Stimulated activated CD4-positive, alpha-beta T cell treated with anti-CD3 and anti-CD28 coated beads, Interleukin-1b, Interleukin-23, amount 100 ng/mL, for 1 hour (primary cell): ENCODE measurements at places on chromosomes 7 and 10.

GRCh38 chr7:155422599-155423336 is 35.2 kb upstream of the EN2 start:
- no peak for DNase-seq

GRCh38 chr10:10205906-10206305 is 811.8 kb upstream of the CELF2 start:
- no peak for DNase-seq

DNA sequence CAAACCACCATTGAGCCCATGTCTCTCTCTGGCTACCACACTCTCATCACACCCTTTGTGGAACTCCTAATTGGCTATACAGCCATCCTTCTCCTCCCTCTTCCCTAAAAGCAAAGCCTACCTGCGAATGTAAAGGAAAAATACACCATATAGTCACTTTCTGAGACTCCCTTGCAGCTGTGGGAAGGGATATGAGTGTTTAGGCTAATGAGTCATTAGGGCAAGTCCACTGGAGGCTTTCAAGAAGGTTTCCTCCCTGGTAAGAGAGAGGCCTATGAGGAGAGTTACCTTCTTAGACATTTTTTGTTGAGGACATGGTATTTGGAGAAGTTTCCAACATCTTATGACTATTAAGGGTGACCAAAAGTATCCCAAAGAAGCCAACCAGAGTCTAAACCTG is 4.1 kb upstream of the TMEM243 start:
- no peak for DNase-seq

GRCh38 chr10:132946-133898 is 2.0 kb upstream of the ZMYND11 start:
- no peak for DNase-seq

DNA sequence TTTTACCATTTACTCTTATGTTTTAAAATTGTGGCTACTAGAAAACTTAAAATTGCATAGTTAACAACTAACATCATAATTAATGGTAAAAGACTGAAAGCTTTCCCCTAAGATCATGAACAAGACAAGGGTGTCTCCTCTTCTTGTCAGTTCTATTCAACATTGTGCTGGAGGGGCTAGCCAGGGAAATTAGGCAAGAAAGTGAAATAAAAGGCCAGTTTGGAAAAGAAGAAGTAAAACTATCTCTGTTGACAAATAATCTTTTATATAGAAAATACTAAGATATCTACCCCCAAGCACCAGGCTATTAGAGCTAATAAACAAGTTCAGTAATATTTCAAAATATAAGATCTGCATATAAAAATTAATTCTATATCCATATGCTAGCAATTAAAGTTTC is 46.9 kb upstream of the MXI1 start:
- DNase-seq, result no peak

DNA sequence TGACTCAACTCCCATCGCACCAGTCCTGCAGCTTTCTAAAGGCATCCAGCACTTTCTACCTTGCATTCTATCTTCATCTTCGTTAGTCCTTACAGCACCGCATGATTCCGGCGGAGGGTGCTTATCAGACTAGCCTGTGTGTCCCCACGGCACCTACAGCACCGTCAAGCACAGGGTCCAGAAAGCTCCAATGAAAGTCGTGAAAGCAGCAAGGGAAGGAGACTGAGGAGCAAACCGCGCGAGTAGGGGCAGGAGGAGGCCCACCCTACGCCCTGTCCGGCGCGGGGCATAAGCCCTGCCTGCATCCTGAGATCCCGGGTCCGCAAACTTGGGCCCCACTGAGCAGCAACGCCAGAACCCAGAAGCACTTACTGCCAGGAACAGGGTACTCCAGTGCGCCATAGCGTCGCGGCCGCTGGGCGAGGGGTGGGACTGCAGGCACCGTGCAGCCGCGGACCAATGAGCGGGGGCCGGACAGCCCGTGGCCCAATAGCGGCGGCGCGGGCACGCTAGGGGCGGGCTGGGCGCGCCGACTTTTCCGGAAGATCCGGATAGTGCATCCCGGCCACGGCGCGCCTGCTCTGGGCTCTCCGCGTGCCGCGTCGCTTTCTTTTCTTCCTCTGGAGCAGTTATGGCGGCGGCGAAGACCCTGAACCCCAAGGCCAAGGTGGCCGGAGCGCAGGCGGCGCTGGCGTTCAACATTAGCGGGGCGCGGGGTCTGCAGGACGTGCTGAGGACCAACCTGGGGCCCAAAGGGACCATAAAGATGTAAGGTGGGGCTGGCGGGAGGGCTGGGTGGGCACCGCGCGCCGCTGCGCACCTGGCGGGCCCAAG is 122.1 kb upstream of the VKORC1L1 start:
- peak; percentile 71 for DNase-seq

- DNase-seq, result no peak
These were observed 106.8 kb upstream of the FAM133B start for GRCh38 chr7:92697012-92697411.

- no peak for DNase-seq
These were observed 141.2 kb upstream of the HDAC9 start for GRCh38 chr7:18354108-18355085.

DNA sequence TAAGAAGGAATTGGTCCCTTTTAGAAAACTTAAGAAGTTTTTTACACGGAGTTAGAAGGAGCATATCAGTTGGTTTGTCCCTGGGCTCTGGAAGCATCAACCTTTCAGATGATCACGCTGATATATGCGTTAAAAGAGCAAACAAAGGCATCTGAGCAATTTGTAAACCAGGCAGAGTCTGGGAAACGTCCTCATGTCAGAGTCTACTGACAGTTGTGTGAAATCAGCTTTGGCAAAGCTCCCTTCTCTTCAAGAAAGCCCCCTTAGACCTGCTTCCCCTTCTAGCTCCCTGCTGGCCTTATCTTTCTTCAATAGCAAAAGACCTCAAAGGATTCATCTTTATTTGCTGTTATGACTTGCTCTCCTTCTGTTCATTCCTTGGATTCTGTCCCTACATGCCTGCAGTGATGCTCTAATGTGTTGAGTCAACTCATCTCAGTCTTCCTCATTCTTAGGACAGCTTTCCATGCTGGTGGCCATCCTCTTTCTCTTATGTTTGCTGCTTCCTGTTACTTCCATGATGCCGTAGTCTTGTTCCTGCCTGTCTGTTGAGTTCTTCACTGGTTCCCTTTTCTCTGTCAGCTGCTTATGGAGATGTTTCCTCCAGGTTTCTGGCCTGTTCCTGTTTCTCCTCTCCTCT is 106.5 kb upstream of the BMPER start:
- DNase-seq, result no peak

- no peak for DNase-seq
These were observed 67.1 kb upstream of the DUSP5 start for GRCh38 chr10:110430340-110431273.

- no peak for DNase-seq
These were observed 40.6 kb downstream of the STAM start for GRCh38 chr10:17684537-17684936.

- no peak for DNase-seq
These were observed 709.1 kb upstream of the FZD8 start for GRCh38 chr10:36351159-36351558.

DNA sequence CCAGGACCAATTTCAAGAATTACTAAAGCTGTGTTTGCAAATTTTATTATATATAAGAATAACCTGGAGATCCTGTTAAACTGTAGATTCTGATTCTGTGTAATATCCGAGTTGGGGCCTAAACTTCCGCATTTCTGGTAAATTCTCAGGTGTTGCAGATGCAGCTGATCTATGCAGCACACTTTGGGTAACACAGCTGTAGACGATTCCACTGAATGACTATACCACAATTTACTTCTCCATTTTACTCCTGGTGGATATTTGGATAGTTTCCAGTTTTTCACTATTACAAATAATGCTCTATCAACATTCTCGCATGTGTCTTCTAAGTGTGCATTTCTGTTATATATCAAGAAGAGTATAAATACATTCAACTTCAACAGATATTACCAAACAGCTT is 7.5 kb downstream of the GDI2 start:
- DNase-seq, result no peak

DNA sequence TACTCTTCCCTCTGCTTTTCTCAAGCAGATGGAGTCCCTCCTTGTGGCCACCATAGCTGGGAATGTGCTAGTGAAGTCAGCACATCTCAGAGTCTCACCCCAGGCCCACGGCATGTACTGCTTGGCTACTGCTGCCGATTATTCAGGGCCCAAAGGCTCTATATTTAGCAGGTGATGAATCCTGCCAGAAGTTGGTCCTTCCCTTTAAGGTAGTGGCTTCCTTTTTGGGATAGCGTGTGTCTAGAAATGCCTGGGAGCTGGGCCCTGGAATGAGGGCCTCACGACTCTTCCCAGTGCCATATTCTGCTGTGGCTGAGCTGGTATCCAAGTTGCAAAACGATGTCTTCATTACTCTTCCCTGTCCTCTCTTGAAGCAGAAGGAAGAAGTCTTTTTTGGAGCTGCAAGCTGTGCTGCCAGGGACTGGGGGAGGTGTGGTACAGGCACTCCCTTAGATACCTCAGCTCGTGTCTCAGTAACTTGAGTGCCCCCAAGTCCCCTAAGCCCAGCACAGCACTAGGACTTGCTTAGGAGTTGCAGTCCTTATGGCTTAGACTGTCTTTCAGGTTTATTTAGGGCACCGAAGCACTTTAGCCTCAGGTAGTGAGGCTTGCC is 100.1 kb downstream of the ADAM22 start:
- DNase-seq, result no peak

DNA sequence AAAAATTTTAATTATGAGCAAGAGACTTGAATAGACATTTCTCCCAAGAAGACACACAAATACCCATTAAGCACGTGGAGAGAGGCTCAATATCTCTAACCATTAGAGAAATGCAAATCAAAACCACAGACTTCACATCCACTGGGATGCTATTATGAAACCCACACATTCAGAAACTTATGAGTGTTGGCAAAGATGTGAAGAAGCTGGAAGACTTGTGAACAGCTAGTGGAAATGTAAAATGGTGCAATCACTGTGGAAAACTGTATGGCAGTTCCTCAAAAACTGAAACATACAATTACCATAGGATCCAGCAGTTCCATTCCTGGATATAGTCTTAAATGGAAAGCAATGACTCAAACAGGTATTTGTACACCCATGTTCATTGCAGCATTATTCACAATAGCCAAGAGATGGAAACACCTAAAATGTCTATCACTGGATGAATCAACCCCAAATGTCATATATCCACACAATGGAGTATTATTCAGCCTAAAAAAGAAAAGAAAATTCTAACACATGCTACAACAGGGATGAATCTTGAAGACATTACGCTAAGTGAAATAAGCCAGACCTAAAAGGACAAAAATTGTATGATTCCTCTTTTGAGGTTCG is 53.5 kb upstream of the FRMD4A start:
- no peak for DNase-seq

- peak; percentile 69 for DNase-seq
These were observed 144.0 kb upstream of the RET start for GRCh38 chr10:42932735-42933447.
